ENCODE measurements at places on chromosomes 2 and 18.
A peak's percentile ranks its signal among the peaks of the same experiment; 100 is the strongest.

- DNase-seq: peak; percentile 49
Measured at GRCh38 chr2:3728104-3729054, 25.0 kb downstream of the DCDC2C start.

GRCh38 chr2:221590861-221591365, 18.8 kb upstream of the EPHA4 start:
- no peak for DNase-seq

DNA sequence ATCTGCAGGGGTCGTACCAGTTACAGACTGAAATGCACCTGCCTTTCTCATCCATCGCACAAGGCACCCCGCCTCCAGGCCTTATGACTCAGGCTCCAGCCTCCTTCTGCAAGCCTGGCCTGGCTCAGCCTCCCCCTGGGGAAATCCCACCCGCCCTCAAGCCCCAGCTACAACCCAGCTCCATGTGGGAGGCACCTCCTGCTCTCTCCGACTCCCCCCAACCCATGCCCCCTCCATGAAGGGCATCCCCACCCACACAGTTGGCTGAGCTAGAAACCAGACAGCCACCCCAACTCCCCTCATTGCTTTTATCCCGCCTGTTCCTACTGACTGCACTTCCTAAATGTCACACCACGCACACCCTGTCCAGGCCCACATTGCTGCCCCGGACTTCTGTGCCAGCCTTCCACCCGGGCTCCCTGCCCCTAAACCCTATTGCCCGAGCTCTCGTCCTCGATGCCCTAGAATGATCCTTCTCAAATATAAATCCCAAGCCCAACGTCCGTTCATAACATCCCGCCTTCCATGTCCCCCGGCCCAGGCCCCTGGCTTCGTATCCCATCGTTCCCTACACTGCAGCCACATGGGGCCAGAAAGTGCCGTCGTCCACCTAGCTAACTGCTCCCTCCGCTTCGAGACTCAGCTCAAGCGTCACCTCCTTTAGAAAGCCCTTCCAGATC, 9.9 kb downstream of the DNMT3A start:
- no peak for DNase-seq

GRCh38 chr2:29455200-29455860, 340.1 kb downstream of the CLIP4 start:
- no peak for DNase-seq

DNA sequence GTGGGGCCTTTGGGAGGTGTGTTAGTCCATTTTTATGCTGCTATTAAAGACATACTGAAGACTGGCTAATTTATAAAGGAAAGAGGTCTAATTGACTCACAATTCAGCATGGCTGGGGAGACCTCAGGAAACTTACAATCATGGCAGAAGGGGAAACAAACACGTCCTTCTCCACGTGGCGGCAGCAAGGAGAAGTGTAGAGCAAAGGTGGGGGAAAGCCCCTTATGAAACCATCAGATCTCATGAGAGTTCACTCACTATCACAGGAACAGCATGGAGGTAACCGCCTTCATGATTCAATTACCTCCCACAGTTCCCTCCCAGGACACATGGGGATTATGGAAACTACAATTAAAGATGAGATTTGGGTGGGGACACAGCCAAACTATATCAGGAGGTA, 187.1 kb upstream of the OSR1 start:
- no peak for DNase-seq

DNA sequence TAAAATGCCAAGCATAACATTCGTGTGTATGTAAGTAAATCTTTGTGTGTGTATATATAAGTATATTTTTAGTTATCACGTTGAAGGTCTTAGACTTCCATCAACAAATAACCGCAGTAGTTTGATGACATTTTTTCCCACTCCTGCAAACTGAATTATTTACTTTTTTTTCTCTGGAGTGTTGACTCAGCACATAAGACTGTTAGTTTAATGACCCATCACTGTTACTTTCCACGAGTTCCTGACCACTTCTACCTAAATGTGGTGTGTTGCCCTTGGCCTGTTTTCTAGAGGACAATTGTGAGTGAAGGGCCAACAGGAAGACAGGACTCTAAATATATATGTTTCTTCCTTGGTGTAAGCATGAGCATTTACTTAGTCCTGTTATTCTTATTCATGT, 71.3 kb upstream of the TXNDC2 start:
- no peak for DNase-seq

DNA sequence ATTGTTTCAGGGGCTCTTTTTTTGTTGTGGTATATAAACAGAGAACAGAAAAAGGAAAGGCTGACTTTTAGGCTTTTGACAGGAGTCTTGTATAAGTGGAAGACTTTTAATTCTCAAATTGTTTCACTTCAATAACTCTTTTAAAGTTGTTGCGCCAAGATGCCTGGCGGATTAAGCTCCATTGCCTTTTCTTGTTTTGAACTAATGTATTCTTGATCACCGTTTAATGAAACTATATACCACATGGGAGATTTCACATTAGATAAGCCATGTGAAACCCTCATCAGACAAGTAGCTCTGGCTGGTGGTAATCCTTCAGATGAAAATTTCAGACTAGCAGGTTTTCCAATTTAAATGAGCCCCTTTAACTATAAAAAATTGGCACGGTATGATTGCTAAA, 257.4 kb downstream of the CCDC178 start:
- no peak for DNase-seq

DNA sequence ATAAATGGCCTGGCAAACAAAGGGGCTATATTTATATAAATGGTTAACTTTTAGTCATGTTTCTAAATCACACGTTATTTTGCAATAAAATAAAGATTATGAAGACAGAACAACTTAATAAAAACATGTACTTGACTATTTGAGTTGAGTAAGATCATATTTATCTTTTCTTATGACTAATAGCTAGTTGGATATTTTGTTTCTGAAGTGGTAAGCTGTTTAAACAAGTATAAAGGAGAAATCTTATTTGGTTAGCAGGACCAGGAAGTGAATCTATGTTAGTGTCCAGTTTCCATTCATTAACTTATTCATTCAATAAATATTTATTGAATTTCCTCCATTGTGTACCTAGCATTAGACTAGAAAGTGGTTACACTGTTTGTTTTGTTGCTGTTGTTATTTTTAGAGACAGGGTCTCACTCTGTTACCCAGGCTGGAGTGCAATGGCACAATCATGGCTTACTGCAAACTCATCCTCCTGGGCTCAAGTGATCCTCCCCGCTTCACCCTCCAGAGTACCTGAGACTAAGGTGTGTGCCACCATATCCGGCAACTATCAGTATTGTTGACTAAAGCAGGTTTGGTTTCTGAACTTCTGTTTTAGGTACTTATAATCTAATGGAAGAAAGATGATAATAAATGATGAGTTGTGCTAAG, 312.6 kb downstream of the DPP10 start:
- DNase-seq: no peak

- DNase-seq: no peak
Measured at GRCh38 chr18:24246143-24246542, 107.3 kb downstream of the CABYR start.

GRCh38 chr2:31440764-31441163, 26.2 kb upstream of the XDH start:
- DNase-seq: no peak

GRCh38 chr2:28545590-28546200, 49.8 kb downstream of the PLB1 start:
- no peak for DNase-seq

GRCh38 chr2:147294825-147295392, 549.9 kb upstream of the ACVR2A start:
- DNase-seq: no peak

DNA sequence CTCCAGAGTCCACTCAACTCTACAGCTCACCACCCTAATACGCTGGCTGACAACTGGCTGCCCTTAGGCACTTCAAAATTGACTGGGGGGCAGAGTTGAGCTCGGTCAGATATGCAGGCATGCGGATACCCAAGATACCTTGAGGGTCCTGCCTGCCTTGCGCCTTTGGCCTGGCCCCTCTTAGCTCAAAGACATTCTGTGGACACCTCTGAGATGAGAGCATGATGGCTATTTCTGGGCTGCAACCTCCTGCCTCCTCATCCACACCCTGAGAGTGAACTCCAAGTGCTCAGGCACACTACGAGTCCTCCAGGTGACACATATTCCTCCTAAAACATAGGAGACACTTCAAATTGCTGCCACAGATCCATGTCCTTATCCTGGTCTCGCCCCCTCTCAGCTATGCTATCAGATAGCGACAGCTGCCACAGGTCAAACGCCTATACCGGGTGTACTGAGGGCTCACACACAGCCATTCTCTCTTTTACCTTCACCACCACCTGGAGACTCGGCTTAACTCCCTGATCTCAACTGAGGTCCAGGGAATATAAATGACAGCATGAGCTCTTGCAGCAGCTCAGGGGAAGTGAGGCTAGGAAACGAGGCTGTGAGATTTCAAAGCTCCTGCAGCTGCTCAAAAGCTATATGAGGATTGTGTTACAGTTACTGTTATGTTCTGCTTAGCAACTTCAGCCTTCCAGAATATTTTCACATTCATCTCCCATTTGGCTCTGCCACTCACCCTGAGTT, 60.5 kb upstream of the TEX51 start:
- no peak for DNase-seq

DNA sequence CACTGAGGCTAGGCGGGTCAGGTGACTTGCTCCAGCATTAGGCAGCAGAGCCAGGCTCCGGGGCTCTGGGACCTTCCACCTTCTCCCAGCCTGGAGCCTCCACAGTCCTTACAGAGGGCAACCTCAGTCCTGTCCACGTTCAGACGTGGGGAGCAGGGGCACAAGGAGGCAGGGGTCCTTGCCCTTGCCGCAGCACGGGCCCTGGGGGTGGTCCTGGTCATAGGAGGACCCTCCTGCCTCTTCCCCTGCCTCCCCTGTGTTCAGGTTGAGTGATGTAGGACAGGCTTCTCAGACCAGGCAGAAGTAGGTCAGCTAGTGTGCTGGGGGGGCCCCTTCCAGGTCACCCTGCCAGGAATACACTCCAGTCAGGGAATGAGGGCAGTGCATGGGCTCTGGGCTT, 5.4 kb upstream of the ARHGEF4 start:
- no peak for DNase-seq

DNA sequence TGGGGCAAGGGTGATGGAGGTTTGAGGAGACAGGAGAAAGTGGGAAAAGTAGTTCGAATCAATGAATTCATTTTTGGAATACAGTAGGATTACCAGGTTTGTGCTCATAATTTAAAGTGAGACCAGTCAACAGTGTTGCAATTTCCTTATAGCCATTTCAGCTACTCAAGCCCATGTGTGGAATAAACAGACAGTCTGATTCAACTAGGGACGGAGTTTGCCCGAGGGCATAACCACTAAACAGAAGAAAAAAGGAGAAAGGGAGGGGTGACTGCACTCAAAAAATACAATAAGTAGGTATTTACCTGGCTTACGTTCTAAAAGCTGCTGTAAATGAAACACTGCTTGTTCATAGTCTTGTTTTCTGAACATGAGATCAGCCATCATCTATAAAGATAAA, 55.2 kb downstream of the TTC21B start:
- no peak for DNase-seq

GRCh38 chr2:164981217-164981990, 26.1 kb upstream of the SLC38A11 start:
- no peak for DNase-seq

GRCh38 chr18:45958730-45959129, 8.4 kb downstream of the EPG5 start:
- no peak for DNase-seq

DNA sequence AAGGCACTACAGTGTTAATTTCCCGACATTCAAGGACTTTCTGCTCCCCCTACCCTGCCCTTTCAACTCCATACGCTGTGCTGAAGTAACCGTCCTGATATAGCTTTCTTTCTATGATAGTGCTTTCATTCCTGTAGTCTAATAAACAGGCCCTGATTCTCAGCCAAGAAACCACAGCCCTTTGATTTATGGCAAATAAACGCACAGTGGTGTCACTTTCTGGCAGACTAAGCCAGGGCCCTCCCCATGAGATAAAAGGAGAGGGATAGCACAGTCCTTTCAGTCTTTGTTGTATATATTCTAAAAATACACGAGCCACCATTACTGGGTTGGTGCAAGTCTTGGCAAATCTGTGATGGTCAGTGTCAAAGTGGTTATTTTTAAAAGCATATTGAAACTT, 291.2 kb downstream of the ALPK2 start:
- DNase-seq: no peak

GRCh38 chr2:55954306-55955035, 30.9 kb upstream of the EFEMP1 start:
- DNase-seq: no peak

DNA sequence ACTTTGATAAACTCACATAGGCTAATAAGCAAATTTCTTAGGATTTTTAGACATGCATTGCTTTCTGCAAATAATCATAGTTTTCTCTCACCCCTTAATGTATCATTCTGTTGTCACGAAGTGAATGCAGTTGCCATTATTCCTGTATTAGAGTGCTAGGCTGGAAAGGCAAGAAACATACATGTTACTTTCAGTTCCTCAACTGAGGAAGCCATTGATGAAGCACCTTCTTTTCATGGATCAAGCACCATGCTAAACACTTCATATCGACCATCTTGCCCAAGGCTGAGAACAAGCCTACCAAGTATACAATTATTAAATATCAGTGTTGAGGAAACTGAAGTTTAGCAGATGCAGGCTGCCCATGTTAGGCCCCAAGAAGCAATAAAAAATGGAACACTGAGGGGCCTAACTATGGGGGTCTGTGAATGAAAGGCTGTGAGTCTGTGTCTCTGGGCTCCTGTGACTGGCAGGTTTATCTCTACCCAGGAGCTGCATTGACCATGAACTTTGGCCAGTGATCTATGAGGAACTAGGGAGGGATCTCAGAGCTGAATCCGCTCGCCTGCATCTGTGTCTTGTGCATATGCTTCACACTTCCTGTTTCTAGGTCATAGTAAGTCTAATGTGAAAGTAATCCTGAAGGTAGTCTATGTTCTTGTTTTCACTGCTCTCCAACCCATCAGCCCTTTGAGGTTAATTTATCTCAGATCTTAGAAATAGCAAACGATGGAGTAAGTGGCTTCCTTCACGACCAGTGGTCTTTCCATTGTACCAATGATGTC, 16.0 kb upstream of the TSPYL6 start:
- no peak for DNase-seq
